ENCODE measurements at places on chromosomes 3 and 15.

- no peak for DNase-seq
Measured at GRCh38 chr3:193831495-193832455, 238.8 kb downstream of the OPA1 start.

DNA sequence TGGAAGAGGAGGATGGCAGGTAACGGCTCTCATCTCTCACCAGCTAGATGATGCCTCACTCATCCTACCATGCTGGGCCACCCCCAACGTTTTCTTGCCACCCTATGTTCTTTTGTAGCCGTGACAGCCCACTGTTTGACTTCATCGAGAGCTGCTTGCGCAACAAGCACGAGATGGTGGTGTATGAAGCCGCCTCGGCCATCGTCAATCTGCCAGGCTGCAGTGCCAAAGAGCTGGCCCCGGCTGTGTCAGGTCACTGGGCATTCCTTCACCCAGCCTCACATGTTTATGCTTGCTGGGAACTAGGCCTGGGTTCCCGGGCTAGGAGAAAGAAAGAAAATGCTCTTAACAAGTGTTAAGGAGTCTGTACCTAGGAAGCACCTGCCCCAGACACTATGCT lies 8.2 kb downstream of the COPG1 start:
- no peak for DNase-seq

- peak; percentile 35 for DNase-seq
Measured at GRCh38 chr15:90872486-90873184, 4.2 kb downstream of the FURIN start.

- DNase-seq, result no peak
Measured at GRCh38 chr3:3110299-3110630, at the start of gene IL5RA. Gene IL5RA, minus strand, starts transcription at chr3:3110374. Its CDS starts 5,390 bp downstream, at chr3:3104984.

- no peak for DNase-seq
Measured at GRCh38 chr3:142968319-142969025, 5.0 kb upstream of the PAQR9 start.

DNA sequence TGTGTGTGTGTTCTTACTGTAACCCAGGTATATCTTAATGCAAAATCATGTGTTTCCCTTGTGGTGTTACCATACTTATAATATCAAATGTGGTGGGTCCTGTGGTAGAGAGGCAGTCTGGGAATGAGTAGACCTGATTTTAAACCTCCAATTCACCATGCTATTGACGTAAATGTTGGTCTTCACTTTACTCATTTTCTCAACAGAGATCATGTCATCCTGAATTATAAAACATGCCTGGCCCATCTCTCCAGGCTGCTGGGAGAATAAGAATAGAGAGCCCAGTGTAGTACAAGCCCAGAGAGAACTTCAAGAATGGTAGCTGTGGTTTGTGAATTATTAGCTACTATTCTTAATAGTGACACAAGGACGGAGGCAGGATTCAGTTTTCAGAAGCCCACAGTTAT lies 88.1 kb downstream of the MBNL1 start:
- no peak for DNase-seq

DNA sequence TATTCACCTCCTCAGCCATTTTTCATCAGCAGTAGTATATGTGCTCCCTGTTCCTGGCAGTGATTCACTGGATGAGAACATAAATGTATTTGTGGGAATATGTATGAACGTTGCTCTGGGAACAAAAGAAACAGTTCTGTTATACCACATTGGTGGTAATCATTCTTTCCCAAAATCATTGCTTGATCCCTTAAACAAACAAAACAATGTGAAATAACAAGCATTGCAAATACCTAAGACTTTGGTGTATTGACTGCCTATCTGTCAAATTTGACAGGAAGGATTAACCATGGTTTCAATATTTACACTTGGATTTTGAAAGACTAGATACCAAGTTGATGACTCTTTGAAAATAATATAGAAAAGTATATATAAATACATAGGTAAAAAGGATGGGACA lies 284.1 kb downstream of the FHIT start:
- no peak for DNase-seq

GRCh38 chr3:42826141-42826540 lies 16.9 kb downstream of the ACKR2 start:
- no peak for DNase-seq

DNA sequence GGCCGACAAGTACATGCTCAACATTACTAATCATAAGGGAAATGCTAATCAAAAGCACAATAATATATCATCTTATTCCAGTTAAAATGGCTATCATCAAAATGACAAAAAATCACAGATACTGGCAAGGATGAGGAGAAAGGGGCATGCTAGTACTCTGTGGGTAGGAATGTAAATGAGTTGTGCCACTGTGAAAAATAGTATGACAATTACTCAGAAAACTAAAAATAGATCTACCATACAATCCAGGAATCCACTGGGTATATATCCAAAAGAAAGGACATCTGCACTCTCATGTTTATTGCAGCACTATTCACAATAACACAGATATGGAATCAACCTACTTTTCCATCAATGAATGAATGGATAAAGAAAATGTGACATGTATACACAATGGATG lies 1256.5 kb downstream of the SI start:
- no peak for DNase-seq

- DNase-seq, result no peak
Measured at GRCh38 chr3:128498901-128499530, 6.0 kb upstream of the GATA2 start.

DNA sequence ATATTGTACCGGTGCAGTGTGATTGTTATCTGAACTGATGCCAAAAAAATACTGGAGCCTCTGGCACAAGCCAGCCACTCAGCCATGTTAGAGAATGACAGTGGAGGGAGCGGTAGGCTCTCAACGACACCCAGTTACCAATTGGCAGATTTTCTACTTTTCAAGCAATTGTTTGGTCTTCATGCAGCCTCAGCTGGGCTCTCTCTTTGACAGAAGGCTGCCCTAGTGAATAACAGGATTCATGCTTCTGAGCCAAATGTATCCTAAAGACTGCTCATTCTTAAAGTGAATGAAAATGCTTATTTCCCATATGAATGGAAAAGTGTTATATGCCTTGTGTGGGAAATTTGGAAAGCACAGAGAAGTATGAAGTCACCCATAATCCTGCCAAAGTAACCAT lies 261.2 kb upstream of the TRIM42 start:
- DNase-seq, result no peak

DNA sequence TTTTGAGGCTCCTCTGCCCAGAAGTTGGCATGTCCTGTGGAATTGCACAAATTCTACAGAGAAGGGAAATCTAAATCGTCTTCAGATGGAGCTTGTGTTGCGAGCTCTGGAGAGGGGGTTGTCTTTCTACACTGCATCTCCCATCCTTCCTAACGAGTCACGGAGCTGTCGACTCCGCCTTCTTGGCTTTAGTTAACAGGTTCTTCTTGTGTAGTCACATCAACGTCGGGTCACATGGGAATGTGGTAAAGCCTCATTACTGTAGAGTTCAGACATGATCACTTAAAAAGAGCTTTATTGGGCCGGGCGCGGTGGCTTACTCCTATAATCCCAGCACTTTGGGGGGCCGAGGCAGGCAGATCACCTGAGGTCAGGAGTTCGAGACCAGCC lies 60.0 kb downstream of the DNASE1L3 start:
- DNase-seq, result no peak

- no peak for DNase-seq
Measured at GRCh38 chr3:45852828-45853227, 10.9 kb upstream of the LZTFL1 start.

GRCh38 chr3:94173673-94174434 lies 111.0 kb downstream of the NSUN3 start:
- no peak for DNase-seq

GRCh38 chr3:150363420-150363819 lies 44.7 kb upstream of the TSC22D2 start:
- no peak for DNase-seq

DNA sequence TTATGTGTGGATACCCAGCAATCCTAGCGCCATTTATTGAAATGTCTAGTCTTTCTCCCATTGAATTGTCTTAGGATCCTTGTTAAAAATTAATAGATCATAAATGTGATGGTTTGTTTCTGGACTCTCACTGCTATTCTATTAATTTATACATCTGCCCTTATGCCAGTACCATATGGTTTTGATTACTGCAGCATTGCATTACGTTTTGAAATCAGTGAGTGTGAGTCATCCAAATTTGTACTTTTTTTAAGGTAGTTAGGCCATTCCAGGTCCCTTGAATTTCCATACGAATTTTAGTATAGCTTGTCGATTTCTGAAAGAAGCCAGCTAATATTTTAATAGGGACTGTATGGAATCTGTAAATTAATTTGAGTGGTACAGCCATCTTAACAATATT lies 648.6 kb upstream of the ZNF385D start:
- DNase-seq, result no peak

DNA sequence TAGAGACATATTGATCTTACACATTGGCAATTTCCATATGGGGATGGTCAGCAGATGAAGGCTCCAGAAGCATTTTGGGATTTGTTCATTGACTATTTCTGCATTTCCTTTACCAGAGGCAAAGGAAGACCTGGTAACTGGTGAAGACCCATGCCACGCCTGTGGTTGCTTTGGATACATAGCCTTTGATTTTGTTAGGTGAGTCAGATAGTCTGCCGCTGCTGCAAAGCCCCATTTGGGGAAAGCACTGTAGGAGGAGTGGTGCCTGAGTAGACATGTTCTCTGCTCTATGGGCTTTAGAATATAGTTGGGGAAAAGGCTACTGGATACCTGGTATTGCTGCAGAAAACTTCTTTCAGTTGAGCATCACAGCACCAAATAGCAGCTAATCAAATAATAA lies 56.8 kb downstream of the TFG start:
- DNase-seq, result no peak

DNA sequence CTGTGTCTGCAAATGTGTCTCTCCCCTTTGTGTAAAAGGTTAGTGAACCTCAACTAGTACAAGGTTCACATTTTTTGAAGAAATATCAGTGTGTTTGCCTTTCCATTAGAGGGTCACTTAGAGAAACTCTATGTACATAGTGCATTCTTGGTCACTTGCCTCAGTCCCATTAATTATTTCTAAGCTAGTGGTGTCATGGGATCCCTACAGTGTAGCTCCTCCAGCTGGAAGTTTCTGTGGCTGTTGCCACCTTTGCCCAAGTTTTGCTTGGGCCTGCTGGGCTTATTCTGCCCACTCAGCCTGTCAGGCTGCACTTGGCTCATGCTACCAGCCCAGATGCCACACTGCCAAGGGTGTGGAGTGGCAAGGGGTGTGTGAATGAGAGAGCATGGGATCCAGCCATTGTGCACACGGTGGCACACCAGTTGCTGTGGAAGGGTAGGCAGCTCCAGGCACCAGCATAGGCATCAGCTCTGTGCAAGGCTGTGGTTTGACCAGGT lies 161.7 kb downstream of the ARPP21 start:
- no peak for DNase-seq

GRCh38 chr3:12399226-12399625 lies 85.1 kb upstream of the TSEN2 start:
- no peak for DNase-seq

DNA sequence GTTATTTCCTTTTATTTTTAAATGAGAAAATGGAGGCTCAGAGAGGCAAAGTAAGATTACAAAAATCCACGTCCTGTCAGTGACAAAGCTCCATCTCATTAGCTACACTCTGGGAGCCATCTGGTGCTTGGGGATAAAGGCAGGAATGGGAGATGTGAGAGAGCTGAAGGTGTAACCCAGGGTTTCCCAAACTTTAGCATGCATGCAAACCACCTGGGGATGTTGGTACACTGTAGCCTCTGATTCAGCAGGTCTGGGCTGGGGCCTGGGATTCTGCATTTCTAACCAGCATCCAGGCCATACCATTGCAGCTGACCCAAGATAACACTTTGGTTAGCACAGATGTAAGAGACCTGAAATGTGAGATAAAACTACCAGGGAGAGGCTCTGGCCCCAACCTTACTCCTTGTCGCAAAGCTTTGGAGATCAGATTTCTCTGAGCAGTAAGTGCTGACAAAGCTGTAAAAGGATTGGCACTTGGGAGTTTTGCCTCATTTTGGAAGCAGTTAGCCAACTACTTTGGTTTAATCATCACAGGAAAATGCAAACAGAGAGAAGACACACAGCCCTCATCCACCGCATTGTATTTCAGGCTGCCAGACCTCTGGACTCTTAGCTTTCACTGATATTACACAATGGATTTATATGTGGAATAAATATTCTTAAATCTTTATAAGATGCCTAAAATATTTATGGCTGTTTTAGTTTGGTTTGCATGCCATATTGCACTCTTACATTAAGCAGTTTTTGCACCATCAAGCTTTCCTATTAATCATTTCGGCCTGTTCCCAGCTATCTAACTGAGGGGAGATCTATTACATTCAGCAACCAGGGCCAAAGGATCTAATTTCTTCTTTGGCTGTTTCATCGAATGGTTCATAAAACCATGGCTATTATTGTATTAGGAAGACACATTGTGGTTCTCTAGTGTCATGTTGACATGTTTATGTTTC lies 263.0 kb downstream of the EBLN2 start:
- no peak for DNase-seq

- no peak for DNase-seq
Measured at GRCh38 chr15:90322538-90322937, 29.5 kb upstream of the ZNF774 start.

DNA sequence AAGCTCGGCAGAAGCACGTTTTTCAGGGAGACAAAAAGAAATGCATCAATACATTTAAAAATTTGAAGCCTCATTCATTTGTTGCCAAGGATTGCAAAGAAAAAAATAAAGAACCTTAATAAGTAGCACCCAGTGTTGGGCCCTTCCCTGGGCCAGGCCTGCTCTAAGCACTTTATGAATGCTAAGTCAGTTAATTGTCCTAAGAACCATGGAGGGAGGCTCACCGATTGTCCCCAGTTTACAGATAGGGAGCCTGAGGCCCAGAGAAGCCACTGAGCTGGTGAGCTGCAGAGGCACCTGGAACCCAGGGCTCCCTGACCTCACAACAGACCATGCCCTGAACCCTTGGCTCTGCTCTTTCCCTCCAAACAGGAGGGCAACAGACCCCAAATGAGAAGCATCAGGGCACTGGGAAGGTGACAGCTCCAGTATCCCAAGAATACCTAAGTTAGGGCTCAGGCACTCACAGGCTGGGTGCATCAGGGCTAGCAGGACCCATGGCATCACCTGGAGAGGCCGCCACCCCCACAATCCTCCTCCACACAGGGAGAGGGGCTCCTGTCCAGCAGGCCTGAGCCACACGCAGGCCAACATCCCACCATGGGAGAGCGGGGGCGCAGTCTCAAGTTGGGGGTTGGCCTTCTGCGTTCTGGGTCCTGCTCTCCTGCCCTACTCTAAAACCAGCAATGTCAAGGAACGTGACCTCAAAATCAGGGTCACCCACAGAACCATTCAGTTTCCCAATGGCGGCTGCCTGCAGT lies 3.9 kb downstream of the GRIP2 start:
- no peak for DNase-seq

GRCh38 chr15:86373147-86373546 lies 293.5 kb downstream of the AGBL1 start:
- DNase-seq, result no peak

Measured in effector memory CD4-positive, alpha-beta T cell (primary cell).